ENCODE measurements at places on chromosomes 6 and 20.

DNA sequence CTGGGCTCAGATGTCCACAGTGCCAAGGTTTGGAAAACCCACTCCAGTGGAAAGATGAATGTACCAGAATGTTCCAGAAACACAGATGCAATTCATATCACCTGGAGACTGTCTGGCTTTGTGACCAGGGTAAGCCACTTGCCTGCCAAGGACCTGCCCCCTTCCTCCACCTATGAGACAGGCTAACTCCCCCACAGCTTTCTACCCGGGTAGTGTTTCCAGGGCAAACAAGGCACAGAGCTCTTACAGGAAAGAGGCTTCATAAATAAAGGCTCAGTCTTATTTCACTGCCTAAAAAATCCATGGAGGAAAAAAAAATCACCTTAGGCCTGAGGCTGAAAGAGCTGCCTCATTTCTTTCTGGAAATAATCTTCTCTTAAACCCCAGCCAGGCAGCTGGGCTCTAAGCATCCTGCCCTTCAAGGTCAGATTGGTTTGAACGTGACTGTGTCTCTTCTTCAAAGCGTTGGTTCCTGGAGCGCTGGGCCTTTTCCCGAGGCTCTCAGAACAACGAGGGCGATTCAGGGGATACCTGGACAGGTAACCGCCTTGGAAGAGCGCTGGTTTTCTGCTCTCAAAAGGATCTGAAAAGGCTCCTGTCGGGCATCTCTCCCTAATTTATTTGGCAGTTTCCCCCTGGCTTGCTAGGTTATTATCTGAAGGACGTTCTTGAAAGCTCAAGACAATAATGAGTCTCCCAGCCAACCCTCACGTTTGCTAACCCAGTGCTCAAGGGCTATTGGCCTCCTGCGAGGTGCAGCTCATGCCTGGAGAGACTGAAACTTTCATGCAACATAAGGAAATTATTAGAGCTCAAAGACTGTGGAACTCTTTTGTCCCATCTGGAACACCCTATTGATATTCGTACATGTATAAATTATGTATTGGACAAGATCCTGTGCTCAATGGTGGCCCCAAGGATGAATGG, 199.2 kb upstream of the PMEPA1 start:
- DNase-seq: no peak

DNA sequence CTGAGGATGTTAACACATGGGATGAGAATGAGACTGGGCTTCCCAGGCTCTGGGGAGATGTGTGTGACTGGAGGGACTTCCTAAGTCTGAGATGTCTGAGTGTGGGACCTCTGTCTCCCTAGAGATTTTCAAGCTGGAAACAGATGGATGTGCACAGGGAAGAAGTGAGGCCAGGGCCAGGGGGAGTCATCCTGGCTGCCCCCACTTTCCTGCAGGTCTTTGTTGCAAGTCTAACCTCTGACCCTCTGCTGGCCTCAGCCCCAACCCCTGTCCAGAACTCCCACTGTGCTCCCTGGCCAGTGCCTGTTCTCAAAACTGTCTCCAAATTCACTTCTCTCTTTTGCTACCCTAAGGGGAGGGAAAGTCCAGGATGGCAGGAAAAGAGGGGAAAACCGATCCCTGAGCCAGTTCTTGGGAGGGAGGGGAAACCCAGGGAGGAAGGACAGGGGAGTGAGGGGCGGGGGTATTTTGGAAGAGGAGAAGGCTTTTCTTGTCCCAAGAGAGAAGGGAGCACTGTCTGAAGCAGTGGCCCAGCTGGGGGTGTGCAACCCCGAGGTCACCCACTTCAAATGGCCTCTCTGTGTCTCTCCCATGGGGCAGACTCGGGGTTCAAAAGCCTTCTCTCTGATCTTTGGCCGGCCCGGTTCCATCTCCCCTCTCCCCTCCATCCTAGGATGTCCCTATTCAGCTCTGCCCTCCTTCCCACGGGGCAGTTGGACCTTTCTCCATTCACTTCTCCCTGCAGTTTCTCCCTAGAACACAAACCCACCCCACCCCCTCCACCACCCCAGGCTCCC, 3.1 kb downstream of the PPP1R18 start:
- no peak for DNase-seq

- no peak for DNase-seq
These were observed 152.0 kb upstream of the SGK1 start for GRCh38 chr6:134469702-134470456.

- no peak for DNase-seq
These were observed 137.7 kb upstream of the LRFN2 start for GRCh38 chr6:40724886-40725285.

- DNase-seq: no peak
These were observed 35.6 kb downstream of the PSMG4 start for GRCh38 chr6:3294396-3294795.

DNA sequence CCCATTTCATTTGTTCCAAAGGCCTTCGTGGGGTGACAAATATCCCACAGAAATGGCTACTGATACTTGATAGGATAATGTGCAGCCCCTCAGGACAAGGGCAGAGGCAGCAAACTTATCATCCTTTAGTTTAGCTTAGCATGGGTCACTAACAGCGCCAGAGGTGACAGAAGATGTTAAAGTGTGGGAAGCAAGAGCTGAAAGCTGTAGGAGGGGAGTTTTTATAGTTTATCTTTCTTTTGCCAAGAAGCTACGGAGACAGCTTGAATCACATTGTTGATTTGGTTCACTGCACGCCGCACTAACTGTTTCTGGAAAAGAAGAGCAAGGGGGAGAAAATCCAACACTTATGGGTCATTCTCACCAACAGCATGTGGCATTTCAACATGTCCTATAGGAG, 773.9 kb upstream of the MMS22L start:
- no peak for DNase-seq

- DNase-seq: no peak
These were observed 109.7 kb downstream of the AKAP7 start for GRCh38 chr6:131244942-131245341.

GRCh38 chr6:46104209-46104608, 25.6 kb upstream of the ENPP4 start:
- DNase-seq: no peak

DNA sequence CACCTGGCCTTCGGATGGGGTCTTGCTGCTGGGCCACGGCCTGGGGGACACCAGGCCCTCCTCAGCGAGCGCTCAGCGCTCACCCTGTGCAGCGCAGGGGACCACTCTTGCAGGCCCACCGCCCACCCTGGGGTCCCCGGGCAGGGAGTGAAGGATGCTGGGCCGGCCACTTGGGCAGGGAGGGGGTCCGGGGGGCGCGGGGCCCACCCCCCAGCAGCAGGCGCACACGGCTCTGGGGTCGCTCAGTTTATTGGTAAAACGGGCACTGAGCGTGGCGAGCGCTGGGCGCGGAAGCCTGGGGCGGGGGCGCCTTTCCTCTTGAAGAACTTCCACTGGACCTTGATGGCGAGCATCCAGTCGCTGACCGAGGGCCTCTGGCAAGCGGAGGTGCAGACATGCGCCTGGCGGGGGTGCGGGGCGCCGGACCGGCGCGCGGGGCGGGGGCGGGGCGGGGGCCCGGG, 11.1 kb downstream of the EEF1A2 start:
- no peak for DNase-seq

- DNase-seq: no peak
These were observed 27.9 kb upstream of the KIF6 start for GRCh38 chr6:39752835-39753724.

DNA sequence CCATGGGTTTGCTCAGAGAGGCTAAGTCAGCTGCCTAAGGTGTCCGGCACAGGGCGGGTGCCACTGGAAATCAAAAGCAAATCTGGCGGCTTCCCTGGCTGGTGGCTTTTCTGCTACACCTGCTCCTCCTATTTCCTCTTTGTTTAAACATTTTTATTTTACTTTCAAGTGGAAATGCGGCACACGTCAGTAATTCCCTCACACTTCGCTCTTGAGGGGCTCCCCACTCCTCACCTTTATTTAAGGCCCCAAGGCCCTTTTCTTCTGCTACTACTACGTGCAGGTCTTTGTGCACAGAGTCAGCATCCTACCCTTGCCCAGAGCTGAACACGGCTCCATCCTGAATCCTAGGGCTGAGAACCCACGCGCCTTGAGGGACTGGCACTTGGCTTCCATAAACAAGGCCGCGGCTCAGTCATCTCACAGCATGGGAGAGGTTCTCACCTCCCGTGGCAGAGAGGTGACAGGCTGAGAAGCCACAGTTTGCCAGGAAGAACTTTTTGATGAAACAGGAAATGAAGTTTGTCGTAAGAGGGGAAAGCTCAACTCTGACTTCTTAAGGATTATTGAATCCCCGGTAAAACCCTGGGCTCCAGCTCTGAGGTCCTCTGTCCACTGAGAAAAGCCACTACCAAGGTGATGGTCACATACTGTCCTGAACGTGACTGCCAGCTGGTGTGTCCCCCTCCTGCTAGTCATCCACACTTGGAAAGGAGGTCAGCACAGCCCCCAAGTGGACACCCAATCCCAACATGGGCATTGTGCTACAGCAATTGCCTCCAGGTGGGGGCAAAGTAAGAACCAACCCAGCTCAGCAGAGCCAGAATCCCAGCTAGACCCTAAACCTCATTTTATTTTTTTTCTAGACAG, 48.0 kb downstream of the NFATC2 start:
- no peak for DNase-seq

DNA sequence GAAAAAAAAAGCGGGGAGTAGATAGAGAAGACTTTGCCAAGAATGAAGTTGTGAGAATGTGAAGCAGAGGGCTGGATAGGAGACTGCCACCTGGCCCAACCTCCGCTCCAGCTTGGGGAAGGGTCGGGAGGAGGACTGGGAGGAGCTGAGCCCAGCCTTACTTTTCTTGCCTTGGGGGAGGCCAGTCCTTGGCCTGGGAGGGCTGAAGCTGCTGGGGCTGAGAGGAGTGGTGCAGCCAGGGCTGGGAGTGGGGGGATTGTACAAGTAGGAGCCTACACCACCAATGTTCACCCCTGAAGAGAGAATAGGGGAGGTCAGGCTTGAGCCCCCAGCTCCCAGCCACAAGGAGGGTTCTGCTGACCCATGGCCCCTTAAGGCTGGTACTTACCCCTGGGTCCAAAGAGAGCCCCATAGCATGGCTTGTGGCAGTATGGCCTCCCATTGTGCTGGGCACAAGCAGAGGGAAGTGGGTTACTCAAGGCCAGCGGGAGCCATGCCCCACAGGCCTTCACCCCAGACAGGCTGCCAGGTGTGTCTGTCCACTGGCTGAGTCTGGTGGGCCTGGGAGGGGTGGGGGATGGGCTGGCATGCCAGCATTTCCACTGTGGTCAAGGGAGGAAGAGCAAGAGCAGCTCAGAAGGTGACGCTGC, 1.1 kb downstream of the CRIP3 start:
- no peak for DNase-seq

DNA sequence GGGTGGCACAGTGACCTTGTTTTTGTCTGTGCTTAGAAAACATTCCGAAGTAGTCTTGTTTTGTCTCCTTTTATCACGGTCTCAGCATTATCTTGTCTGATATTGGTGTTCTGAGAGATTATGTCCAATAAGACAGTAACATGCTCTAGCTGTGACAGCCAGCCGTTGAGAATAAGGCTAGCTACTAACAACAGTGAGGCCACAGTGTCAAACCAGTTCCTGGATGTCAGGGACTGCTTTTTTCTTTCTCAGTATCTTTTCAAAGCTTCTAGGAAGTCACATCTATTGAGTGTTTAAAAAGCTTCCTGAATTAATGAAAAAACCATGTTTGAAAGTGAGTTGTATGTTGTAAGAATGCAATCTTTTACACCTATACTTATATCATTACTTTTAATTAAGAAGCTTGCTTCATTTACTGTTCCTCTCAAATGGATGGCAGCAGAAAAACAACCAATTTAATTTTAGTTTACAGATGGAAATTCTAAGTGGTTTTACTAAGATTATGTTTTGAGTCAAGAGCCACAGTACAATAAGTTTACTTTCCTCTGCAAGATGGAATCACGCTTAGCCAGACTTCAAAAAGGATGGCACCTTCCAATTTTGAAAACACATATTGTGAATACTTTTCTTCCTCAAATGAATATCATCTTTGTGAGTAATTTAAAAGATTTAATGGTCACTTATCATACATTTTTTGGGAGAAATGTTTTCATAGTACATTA, 53.1 kb downstream of the MAP3K7 start:
- no peak for DNase-seq

Measured in iPS DF 19.7 (cell line).